ENCODE measurements at places on chromosomes 12 and 14.

GRCh38 chr14:95218472-95219193 is 61.3 kb upstream of the DICER1 start:
- DNase-seq = no peak

DNA sequence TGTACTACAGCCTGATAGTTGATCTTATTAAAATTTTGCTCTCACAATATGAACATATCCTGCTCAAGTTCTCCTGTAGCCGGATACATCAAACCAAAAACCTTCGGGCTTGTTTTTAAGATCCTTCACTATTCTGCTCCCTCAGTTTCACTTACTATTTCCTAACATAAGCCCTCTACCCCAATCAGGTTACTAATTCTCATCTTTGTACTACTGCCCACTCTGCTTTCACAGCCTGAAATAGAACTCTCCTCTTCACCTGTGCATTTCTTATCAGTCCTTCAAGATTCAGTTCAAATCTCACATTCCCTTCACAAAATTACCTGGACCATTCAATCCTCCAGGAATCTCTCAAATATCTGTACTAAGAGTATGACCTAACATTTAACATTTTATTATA is 14.2 kb downstream of the PAWR start:
- no peak for DNase-seq

GRCh38 chr14:101497684-101498525 is 63.4 kb upstream of the DIO3 start:
- no peak for DNase-seq

GRCh38 chr12:21666722-21667121 is 9.1 kb upstream of the LDHB start:
- DNase-seq = no peak

DNA sequence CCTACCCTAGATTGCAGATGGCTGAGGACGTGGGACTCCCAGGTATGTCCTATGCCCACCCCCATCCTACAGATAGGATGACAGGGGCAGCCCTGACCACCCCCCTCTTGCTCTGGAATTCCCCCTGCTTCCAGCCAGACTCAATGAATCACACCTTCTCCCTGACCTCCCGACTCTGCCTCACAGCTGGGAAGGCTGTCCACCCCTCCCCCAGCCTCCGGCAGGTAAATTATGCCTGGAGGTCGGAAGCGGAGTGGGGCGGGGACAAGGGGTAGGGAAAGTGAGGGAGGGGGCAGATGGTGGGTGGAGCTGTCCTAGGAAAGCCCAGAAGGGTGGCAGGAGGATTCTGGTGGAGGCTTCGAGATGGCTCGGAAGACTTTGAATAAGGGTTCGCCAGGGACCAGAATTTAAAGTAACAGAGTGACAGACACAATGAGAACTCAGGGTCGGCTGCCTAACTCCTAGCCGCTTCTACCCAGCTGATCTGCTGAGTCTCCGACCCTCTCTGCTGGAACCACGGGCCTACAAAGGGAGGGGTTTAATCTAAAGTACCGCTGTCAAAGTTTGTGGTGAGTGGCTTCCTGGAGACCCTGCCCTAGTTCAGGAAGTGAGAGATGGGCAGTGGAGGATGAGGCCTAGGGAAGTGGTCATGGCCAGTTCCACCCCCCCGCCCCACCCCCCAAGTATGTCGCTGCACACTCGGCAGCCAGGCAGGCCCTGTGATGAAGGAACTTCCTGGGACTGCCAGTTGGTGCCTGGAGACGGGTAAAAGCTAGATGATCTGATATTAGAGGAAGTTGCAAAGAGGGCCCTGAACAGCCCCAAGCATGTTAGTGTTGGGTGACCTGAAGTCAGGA is 4.2 kb downstream of the PLEKHG3 start:
- DNase-seq = no peak

DNA sequence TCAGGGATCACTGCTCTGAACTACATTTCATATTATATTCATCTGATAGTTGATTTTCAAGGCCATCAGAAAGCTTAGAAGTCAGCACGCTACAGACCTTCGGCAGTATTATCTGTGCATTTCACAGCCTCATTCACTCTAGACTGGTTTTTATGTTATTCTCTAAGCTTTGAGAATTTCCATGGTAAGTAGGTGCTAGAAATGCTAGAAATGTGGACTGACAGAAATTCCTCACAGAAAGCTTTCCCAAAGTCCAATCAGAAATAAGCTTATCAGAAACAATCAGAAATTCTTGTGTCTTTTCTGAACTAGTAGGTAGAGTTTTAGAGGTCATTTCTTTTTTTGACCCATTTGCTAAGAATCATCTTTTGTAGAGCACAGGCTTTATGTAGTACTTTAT is 176.6 kb downstream of the TMTC3 start:
- DNase-seq = no peak

Measured in DMS 273 treated with DMSO at 0.1 percent for 48 hours (cell line).